Stimulated activated CD4-positive, alpha-beta T cell treated with anti-CD3 and anti-CD28 coated beads, Interleukin-1b, Interleukin-23, amount 100 ng/mL, for 4 hours (primary cell): ENCODE measurements at places on chromosomes 11 and 22.

DNA sequence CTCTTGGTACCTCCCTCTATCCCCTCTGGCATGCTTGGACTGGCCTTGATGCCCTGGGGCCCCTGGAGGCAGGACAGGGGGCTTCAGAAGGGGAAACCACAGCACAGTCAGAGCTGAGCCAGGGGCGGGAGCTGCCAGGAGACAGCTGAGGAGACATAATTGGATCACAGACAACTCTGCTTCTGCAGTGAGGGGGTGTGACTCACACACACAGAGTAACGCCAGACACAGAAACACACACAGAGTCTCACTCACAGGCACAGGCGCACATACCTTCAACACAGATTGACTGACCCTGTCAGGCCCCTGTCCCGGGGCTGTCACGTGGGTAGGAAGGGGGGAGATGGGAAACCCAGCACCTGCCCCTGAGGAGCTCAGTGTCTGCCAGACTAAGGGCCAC lies 20.6 kb downstream of the STARD10 start:
- no peak for DNase-seq

GRCh38 chr11:76808996-76809395 lies 25.8 kb downstream of the TSKU start:
- DNase-seq: no peak

DNA sequence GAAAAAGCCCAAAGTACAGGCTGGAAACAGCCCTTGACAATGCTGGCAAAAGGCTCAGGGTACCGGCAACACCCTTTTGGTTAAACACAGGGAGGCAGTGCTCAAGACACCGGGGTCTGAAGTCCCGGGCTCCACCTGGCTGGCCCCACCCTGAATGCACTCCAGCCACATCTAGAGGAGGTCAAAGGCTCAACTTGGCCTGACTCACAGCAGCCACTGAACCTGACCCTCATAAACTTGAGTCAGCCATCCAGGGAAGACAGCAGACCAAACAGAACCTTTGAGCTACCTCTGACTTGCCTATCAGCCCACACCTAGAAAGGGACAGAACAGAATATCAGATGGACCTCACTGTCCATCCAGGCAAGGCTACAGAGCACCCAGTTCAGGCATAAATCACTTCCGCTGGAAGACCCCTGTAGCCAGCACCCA lies 3.8 kb downstream of the CFL1 start:
- DNase-seq: no peak

GRCh38 chr11:83601914-83602527 lies 315.9 kb upstream of the CCDC90B start:
- no peak for DNase-seq

DNA sequence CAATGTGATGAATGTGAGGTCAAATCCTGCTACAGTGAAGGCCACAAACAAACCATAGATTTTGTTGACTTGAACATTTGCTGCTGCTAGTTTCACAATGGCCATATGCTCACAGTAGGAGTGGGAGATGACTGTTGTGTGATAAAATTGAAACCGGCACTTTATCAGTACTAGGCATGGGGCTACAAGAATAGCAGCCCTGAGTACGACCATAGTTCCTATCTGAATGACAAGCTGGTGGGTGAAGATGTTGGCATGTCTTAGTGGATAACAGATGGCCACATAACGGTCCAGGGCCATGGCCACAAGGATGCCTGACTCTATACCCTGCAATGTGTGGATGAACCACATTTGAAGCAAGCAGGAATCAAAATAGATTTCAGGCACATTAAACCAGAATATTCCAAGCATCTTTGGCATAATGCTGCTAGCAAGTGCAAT lies 2.8 kb downstream of the OR52A1 start:
- DNase-seq: no peak

GRCh38 chr22:32538521-32538920 lies 63.9 kb downstream of the FBXO7 start:
- no peak for DNase-seq

GRCh38 chr22:43446037-43446803 lies 34.4 kb downstream of the MPPED1 start:
- no peak for DNase-seq

- DNase-seq: no peak
Measured at GRCh38 chr22:17536269-17536668, 27.0 kb upstream of the SLC25A18 start.

GRCh38 chr22:36326178-36327161 lies 61.3 kb downstream of the MYH9 start:
- DNase-seq: no peak

GRCh38 chr11:114921697-114922096 lies 243.4 kb downstream of the NXPE2 start:
- DNase-seq: no peak

DNA sequence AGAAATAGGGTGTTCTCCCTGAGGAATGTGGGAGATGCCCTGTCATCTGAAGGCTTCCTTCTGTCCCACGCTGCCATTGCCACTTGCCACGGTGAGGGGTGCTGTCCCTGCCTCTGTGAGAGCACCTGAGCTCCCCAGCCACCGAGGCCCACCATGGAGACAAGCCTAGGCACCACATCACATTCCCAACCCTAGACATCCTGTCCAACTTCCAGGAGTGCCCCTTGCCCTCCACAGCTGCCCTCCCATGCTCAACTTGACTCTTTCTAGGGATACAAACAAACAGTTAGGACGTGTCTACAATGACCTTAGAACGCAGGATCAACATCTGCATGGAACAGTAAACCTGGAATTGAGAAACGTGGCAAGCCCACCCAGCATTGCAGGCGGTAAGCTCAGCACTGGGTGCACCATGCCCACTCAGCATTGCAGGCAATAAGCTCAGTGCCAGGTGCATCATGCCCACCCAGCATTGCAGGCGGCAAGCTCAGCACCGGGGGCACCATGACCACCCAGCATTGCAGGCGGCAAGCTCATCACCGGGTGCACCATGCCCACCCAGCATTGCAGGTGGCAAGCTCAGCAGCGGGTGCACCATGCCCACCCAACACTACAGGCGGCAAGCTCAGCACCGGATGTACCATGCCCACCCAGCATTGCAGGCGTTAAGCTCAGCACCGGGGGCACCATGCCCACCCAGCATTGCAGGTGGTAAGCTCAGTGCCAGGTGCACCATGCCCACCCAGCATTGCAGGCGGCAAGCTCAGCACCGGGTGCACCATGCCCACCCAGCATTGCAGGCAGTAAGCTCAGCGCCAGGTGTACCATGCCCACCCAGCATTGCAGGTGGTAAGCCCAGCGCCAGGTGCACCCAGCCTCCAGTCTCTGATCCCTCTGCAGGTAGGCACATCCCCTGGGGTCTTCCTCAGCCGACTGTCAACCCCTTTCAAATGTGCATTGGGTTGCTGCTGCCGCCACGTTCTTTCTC lies 1463.9 kb downstream of the TBC1D22A start:
- no peak for DNase-seq

GRCh38 chr11:100948936-100949335 lies 180.7 kb downstream of the PGR start:
- no peak for DNase-seq

DNA sequence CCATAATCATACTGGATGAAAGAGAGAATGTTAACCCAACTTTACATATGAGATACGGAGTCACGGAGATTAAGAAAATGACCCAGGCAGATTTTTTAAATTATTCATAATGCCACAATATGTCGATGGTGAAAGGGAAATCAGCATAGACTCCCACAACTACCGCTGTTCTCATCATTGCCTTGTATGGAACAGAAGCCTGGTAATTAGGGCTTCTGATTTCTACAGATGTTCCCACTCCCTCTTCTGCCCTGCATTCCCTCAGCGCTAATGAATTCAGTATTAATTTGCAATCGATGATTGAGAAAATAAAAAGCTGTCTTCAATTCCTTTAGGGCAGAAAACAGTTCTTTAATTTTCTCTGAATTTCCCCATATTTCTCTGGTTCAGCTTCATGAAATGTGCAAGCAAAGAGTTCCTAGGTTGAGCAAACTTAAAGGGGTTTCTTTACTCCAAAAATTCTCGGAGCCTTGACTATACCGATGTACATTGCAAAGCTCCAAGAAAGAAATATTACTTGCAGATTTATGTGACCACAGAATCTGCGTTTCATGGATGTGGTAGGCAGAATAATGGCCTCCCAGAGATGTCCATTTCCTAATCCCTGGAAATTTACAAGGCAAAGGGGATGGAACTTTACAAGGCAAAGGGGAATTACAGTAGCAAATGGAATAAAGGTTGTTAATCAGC lies 134.9 kb upstream of the ZC3H12C start:
- DNase-seq: no peak

DNA sequence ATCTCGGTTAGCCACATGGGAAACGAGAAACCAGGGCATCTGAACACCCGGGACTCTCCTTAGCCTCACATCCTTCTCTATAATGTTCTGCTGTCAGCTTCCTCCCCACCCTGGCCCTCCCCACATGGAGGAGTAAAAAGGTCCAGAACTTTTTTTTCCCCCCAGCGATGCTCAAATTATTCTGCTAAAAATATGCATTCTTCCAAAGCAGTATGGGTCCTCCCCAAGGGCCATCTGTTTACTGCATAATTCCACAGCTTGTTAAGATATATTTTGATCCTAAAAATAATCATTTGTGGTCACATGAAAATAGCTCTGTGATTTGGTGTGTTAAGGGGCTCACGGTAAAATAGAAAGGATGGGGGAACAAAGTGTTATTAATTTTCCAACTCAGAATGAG lies 281.5 kb upstream of the NARS2 start:
- DNase-seq: no peak

- DNase-seq: no peak
Measured at GRCh38 chr11:132131047-132131446, 760.6 kb downstream of the NTM start.

GRCh38 chr22:30004101-30004500 lies 76.2 kb upstream of the HORMAD2 start:
- DNase-seq: no peak

- DNase-seq: no peak
Measured at GRCh38 chr11:112864672-112865071, 96.5 kb upstream of the NCAM1 start.

DNA sequence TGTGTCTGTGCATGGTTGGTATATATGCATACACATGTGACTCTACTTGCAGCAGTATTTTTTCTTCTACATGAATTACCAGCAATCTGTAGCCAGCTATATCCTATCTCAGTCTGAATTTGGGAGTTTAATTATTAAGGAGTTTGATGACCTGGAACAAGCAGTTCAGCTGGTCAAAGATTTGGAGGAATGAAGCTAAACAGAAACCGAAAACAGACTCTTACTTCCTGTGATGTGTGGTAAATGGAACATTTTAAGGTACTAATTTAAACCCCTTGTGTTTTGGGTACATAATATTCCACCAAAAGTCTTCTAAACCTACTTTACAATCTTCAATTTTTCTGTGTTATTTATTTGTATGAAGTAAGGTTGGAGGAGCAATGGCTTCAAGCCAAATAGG lies 124.4 kb upstream of the PGR start:
- DNase-seq: no peak

- no peak for DNase-seq
Measured at GRCh38 chr22:30159561-30160353, 79.5 kb downstream of the HORMAD2 start.

GRCh38 chr11:57222239-57222638 lies 14.8 kb downstream of the APLNR start:
- DNase-seq: no peak

- DNase-seq: no peak
Measured at GRCh38 chr22:27283714-27284113, 517.8 kb downstream of the MN1 start.

DNA sequence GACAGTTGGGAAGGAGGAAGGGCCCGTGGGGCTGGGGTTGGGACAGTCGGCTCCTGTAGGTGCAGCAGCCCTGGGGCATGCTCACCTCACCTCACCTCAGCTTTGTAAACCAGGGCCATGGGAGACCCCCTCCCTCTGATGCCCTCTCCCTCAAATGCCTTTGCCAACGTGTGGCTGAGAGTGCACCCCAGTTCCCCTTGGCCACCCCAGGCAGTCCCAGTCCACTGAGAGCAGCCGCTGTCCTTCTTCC lies 4.2 kb upstream of the NEAT1 start:
- no peak for DNase-seq

- DNase-seq: no peak
Measured at GRCh38 chr11:118111019-118111743, 24.4 kb upstream of the SMIM35 start.

- no peak for DNase-seq
Measured at GRCh38 chr11:63870351-63871140, 31.6 kb downstream of the MARK2 start.

DNA sequence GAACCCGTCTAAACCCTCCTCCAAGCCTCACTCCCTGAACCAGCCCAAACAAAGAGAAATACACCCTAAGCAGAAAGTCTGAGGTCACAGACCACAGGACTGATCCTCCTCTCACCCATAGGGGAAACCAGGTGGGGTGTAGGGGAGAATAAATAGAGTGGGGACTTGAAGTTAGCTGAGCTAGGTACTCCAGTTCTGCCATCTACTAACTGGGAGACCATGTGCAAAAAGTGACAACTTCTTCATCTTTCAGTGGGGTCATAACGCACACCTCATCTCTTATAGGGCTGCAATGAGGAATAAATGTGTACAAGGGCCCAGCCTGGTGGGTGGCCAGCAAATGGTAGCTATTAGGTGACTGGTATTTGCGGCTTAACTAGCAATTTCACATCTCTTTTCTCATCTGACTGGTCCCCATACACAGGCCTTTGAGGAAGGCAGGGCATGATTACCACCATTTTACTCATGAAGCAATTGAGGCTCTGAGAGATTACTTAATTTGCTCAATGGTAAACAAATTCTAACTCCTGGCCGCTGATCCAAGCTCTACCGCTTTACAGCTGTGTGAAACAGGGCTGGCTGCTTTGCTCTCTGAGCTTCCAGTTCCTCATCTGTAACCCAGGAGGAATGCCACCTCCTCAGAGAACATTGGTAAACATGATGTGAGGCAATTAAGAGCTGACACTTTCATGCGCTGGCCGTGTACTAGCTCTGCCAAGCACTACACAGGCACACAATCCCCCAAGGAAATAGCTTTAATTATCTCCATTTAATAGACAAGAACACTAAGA lies 16.6 kb downstream of the TBC1D10A start:
- no peak for DNase-seq

- DNase-seq: no peak
Measured at GRCh38 chr11:92179017-92179670, 45.5 kb upstream of the FAT3 start.
